ENCODE measurements at places on chromosomes 16 and 17.

GRCh38 chr17:75367312-75367711 is 38.2 kb downstream of the GRB2 start:
- no peak for DNase-seq

DNA sequence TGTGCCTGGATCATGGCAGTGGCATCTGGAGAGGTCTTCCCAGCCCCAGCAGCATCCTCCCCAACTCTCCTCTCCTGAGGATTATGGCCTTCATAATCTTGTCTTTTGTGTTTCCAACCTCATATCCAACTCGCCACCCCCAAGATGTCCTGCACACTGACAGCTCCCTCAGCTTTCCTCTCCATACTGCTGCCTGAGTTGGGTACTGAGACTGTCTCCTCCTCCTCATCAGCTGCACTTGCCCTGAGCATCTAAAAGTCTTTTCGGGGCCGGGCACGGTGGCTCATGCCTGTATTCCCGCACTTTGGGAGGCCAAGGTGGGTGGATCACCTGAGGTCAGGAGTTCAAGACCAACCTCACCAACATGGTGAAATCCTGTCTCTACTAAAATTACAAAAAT is 2.0 kb downstream of the CD300LB start:
- no peak for DNase-seq

DNA sequence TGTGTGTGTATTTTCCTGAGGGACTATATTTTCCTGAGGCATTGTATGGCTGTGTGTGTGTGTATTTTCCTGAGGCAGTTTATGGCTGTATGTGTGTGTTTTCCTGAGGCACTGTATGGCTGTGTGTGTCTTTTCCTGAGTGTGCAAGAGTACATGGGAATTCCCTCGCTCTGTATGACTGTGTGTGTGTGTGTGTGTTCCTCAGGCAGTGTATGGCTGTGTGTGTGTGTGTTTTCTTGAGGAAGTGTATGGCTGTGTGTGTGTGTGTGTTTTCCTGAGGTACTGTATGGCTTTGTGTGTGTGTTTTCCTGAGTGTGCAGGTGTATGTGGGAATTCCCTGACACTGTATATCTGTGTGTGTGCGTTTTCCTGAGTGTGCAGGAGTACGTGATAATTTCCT is 4.1 kb downstream of the ZNF778 start:
- no peak for DNase-seq

- no peak for DNase-seq
These were observed 969 bp upstream of the CETP start for GRCh38 chr16:56960681-56961281.

- no peak for DNase-seq
These were observed 43.6 kb downstream of the IKZF3 start for GRCh38 chr17:39820541-39820940.

DNA sequence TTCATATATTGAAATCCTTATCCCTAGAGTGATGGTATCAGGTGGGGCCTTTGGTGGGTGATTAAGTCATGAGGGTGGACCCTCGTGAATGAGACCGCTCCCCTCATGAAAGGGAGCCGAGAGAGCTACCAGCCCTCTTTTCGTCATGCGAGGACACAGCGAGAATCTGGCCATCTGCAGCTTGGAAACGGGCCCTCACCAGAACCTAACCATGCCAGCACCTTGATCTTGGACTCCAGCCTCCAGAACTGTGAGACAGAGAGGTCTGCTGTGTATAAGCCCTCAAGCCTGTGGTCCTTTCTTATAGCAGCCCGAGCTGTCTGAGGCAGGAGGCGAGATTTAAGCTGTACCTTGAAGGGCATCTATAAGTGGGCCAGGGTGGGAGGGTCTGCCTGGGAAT is 23.7 kb upstream of the ACSF3 start:
- no peak for DNase-seq

DNA sequence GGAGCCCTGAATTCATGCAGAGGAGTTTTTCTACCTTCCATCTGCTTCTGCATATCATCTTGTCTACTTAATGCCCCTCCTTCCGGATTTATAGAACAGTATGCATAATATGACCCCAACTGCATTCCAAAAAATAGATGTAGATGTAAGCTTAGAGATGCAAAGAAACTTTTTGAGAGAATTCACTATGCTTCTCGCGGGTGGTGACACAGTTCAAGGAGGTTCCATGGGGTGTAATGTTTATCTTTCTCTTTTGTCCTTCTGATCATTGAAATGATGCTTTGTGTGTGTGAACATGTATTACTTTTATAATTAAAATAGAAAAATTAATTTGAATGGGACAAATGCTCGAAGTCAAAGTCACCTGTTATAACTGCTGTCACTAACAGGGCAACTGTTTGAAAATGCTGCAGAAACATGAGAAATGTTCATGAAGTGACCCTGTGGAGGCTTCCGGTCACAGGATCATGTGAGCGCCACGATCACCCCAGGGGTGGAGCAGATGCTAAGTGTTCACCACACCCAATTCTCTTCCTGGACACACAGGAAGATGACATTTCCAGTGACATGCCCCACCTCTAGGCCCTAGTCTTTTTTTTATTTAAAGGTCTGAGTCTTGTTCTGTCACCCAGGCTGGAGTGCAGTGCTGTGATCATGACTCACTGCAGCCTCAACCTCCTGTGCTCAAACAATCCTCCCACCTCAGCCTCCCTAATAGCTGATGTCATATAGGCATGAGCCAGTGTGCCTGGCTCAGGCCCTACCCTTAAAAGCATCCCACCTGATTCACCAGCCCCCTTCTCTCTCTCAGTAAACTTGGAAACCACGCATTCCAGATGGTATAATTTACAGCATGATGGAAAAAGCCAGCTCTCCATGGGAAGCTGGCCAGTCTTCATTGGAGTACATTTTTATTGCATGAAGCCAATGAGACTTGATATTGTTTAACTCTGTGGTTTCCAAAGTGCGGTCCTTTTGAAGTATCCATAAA is 21.0 kb upstream of the AGRP start:
- DNase-seq, result no peak

GRCh38 chr17:74049167-74049966 is 154.1 kb upstream of the RPL38 start:
- no peak for DNase-seq

DNA sequence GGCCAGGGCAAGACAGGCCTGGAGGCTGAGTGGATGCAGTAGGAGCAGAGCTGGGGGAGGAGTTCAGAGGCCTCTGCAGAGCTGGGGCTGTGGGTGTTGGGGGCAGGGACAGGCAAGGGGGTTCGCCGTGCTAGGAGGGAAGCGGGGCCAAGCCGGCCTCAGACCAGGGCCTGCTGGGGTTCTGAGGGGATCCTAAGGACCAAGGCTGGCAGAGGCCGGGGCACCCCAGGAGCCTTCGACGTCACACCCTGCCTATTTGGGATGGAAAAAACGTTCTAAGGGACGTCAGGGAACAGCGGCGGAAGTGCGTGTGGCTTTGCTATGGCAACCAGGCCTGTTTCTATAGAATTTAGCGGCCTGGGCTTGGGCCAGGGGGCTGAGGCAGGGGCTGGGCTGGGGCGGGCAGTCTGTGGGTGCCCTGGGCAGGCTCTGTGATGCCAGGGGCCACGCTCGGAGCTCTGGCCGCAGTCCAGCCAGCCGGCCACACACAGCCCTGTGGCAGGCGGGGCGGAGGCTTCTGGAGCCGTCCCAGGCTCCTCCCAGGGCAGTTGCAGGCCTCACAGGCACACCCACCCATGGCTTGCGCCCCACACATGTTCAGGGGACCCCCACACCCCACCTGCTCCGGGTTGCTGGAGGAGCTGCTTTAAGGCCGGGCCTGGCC is 3.7 kb downstream of the TRAF7 start:
- no peak for DNase-seq

DNA sequence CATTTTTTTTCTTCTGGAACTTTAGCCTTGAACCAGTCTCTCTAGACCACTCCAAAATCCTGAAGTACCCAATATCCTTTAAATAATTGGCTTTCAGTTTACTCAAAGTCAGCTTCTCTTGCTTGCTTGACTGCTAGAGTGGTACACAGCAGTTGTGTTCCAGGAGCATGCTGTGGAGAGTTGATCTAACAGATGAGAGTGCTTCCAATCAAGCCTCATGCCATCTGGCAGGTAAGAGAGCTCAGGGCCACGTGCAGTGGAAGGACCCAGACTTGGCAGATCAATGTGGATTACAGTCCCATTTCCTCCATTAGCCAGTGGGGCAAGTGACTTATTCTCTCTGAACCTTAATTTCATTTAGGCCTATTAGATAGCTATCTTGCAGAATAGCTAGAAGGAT is 15.7 kb downstream of the CNEP1R1 start:
- no peak for DNase-seq

DNA sequence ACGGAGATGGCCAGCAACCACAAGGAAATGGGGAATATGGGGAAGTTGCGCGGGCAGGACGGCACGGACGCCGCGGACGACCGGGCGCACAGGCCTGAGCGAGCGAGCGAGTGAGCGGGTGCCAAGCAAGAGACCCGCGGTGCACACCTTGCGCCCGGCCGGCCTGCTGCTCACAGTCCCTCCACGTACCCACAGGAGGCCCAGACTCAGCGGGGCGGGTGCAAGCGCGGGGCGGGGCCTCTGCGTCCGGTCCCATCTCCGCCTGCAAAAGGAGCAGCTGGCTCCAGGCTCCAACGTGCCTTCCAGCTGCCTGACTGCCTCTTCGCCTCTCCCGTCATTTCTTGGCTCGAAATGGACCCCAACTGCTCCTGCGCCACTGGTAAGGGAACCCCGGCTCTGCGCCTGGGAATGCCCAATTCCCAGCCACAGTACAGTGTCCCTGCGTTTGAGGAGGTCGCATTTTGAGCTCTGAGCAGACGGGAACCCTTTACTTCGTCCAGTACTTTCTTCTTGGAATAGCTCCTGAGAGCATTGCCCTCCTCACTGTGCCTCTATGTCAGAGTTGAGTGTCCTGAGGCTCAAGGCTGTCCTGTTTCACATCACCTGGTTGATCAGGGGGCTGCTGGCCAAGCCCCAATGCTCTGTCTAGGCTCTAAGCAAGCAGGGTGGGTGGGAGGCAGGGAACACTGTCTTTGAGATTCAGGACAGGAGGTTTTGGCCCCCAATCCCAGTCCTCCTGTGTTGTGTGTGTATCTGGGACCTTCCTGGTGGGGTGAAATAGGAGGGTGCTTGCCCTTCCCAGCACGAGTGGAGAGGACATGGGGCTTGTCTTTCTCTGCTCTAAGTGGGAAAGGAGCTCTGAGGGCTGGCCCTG is 8.1 kb upstream of the MT1E start:
- DNase-seq, result peak; percentile 47

GRCh38 chr17:10843811-10844210 is 5.9 kb upstream of the PIRT start:
- DNase-seq, result no peak

GRCh38 chr16:82464187-82464586 is 162.6 kb upstream of the CDH13 start:
- no peak for DNase-seq

DNA sequence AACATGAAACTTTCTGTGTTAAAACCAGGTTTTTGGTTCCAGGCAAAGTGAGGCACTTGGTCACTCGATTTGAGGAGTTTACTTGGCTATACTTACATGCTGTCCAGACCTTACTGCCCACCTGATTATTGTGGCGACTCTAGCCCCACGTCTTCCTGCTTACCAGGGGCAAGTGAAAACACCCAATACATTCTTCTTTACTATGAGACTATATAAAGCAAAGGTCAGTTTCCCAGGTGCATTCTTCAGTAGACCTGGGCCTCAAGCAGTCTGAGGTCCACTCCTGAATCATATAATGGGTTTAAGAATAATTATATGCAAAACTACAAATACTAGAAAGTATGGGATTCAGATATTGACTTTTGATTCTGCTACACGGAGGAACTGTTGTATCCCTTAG is 86.2 kb downstream of the EFCAB5 start:
- no peak for DNase-seq

- DNase-seq, result no peak
These were observed 78.0 kb upstream of the AMZ2 start for GRCh38 chr17:68169840-68170239.

DNA sequence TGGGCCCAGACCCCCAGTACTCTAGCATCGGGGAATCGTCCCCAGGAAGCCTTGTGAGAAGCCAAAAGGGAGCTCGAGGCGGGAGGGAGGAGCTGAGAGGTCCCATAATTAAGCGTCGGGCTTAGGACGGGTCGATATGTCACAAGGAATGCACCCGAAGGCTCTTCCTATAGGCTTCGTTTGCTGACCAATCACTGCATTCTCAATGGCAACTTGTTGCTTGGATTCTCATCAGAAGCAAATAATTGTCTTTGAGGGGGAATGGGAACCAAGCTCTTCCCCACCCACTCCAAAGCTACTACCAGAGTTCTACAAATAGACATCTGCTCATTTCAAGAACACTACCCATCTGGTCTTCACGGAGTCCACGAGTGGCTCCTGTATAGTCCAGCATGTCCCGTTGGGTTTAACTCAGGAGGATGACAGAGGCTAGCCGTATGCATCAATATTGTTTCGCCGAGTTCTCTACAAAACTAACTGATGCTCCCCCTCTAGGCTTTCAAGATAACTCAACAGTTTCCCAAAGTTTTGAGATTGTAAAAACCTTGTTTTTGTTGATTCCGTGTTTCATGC is 628 bp upstream of the BLMH start:
- no peak for DNase-seq

- no peak for DNase-seq
These were observed 17.5 kb upstream of the DLX4 start for GRCh38 chr17:49951362-49952082.

- no peak for DNase-seq
These were observed 31.9 kb downstream of the PMP22 start for GRCh38 chr17:15233022-15233805.

GRCh38 chr17:14794961-14795360 is 470.2 kb downstream of the PMP22 start:
- no peak for DNase-seq
